Ureter (tissue), 1 donor: ENCODE measurements at places on chromosomes 12 and 14. TPM values are rescaled to one million over a fixed set of nuclear protein-coding genes. Genes with fewer than 3 reads are reported as not detected.

Gene KRT75
- not detected for total RNA-seq

DNA sequence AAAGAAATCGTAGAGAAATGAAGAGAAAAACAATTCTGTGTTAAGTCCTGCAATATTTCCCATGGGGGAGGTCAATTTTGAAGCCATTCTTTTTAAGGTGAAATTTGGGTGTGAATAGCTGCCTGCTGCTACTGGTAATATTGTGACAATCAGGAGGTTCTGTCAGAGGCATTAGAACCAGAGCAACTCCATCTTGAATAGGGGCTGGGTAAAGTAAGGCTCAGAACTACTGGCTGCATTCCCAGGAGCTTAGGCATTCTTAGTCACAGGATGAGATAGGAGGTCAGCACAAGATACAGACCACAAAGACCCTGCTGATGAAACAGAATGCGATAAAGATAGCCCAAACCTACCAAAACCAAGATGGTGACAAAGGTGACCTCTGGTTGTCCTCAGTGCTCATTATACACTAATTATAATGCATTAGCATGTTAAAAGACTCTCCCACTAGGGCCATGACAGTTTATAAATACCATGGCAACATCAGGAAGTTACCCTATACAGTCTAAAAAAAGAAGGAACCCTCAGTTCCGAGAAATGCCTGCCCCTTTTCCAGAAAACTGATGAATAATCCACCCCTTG is 24.8 kb upstream of the MTHFD1 start:
- no peak for DNase-seq

Gene DTX1
- total RNA-seq = 1.1 TPM

Gene TAS2R31
- 12.2 TPM for total RNA-seq
